Naive thymus-derived CD4-positive, alpha-beta T cell (primary cell): ENCODE measurements at places on chromosomes 11 and 22.
A peak's percentile ranks its signal among the peaks of the same experiment; 100 is the strongest.

GRCh38 chr11:112087212-112087611 is 539 bp downstream of the SDHD start:
- DNase-seq, result no peak

DNA sequence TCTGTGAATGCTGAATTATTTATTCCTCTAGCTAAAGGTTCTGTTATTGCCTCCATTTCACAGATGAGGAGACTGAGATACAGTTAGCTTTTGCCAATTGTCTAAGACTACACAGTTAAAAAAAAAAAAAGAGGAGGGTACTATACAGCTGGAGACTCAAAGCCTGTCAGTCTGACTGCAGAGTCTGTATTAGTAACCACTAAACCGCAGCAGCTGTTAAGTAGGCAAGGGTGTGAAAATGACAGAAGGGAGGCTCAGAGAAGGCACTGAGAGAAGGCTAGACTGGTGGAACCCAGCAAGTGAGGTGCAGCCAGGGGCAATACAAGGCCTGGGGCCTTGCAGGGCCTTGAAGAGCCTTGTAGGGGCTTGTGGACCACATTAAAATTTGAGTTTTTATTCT is 181.2 kb downstream of the CSNK2A3 start:
- peak; percentile 28 for DNase-seq

DNA sequence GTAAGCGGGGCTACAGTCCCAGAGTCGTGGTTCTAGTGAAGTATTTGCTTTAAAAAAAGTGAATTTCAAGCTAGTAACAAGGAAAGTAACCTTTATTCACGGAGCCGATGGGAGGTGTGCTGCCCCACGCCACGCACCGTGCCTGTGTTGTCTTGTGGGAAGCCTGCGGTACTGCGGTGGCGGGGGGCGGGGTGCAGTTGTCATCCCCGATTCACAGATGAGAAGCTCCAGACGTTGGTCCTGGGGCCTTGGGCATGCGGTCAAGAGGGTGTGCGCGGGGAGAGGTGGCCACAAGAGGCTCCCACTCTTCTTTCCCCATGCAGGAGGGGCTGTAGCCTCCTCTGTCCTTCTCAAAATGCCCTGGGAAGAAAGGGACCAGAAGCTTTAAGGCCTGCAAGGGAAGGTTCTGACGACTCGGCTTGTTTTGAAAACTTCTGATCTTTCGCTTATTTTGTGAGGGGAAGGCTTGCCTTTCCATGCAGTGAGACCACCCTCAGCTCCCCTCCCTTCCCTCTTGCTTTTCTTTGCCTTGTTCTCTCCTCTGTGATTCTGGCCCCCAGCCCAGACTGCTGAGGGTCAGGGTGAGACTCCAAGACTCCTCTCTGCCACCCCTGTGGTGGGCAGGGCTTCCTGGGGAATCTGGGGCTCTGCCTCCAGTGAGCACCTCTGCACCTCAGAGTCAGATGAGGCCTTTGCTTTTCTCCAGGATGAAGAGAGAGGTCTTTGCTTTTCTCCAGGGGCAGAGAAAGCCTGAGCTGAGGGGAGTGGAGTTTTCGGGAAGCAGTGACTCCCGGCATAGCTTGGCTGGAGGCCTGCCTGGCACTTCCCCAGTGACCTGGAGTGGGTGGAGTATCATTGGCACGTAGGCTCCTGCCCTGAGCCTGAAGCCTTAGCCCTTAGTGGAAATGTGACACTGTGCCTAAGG is 6.2 kb downstream of the GLB1L3 start:
- no peak for DNase-seq

DNA sequence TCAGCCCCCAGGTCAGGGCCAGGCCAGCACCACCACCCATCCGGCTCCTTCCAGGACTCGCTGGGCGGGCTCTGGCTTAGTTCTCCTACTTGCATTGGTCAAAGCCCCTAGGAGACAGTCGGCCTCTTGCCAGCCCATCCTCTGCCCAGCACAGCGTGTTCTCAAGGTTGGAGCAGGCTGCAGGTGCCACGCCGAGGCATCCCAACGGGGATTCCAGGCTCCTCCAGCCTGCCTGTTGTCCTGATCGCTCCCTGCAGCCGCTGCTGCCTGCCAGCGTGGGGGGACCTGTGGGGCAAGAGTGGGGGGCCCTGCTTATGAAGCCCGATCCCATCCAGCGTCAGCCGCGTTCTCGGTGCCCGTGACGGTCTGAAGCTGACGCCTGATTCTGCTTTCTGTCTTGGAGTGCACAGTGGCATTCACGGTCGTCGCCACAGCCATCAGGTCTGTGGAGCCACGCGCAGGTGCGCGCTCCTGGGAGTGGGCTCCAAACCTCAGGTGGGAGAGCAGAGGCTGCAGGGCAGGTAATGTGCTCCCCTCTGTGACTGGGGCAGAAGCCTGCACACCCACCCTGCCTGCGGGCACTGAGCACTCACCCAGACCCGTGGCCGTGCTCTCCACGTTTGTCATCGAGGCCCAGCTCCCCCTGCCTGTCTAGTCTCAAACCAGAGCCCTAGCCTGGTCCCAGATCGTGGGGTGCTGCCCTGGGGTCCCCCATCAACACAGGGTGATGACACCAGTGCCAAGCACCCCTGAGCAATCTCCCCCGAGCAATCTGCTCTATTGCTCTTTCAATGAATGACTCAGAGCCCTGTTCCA is 991.6 kb downstream of the BRD1 start:
- no peak for DNase-seq
